ENCODE measurements at places on chromosomes 13 and 19.

DNA sequence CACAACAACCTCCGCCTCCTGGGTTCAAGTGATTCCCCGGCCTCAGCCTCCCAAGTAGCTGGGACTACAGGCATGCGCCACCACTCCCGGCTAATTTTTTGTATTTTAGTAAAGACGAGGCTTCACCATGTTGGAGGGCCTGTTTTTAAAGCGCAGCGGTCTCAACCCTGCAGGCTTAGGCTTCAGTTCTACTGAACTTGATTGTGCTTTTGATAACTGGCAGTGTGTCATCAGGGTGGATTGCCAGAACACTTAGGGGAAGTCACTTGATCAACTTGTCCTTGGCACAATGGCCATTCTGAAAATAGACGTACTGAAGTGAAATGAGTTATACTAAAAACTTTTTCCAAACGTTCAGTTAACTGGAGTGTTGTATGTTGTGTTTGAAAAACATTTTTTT lies 472.2 kb downstream of the KLF5 start:
- no peak for DNase-seq

GRCh38 chr13:37636701-37637100 lies 38.1 kb upstream of the POSTN start:
- no peak for DNase-seq

GRCh38 chr13:110409581-110409992 lies 102.5 kb downstream of the COL4A2 start:
- no peak for DNase-seq

DNA sequence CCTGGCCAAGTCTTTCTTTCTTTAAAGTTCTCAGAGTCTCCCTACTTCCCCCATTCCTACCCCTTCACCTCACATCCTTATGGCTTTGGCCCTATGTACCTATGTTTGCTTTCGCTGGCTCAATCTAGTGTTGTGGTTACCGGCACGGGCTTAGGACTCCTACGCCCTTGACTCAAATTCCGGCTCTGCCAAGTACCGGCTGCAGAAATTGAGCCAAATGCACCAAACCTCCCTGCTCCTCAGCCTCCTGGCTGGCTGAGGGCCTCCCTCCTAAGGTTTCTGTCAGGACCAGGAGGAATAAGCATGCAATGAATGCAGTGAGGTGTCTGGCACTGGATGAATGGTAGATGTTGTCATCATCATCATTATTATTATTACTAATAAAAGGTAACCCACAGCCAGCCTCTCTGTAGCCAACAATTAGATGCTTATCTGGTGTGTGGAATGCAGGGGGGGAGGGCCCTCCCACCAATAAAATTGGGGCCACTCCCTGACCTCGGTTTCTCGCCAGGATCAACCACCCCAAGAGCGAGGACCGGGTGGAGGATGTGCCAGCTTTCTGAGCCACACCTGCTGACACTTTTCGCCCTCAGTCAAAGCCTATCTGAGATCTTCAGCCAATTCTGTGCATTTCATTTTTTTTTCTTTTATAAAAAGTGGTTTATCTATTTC lies 20.7 kb downstream of the KLK5 start:
- DNase-seq = no peak

GRCh38 chr13:97339988-97340749 lies 93.8 kb upstream of the RAP2A start:
- DNase-seq = no peak

DNA sequence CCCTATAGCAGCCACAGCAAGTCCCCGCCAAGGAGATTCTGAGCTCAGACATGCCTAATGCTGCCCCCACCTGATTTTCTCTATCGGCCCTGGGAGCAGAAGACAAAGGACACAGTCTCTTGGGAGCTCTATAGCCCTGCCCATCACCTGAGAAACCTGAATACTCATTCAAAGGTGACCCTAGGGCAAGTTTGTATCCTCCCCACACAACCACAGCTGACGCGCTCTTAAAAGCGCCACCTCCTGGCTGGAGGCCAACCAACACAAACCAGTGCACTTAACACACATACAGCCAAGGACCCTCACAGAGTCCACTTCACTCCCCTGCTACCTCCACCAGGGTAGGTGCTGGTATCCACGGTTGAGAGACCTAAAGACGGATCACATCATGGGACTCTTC lies 8.8 kb upstream of the IGFL4 start:
- no peak for DNase-seq

GRCh38 chr13:109672545-109672944 lies 113.8 kb downstream of the IRS2 start:
- DNase-seq = no peak

DNA sequence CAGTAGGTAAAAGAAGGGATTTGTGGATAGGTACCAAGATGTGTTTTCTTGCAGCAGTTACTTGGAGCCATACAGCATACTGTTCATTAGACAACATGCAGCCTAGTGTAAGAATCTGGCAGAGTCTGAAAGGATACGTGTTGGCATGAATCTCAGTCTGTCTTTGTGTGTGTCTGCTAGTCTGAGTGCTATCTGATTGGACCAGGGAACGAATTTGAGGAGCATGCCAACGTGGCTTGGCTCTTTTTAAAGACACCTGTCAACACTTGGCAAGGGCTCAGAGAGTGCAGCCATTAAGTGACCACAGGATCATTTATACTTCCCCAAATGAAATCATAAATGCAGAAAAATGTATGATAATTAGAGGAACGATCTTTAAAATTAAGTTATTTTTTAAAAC lies 27.6 kb upstream of the ATXN8OS start:
- no peak for DNase-seq

DNA sequence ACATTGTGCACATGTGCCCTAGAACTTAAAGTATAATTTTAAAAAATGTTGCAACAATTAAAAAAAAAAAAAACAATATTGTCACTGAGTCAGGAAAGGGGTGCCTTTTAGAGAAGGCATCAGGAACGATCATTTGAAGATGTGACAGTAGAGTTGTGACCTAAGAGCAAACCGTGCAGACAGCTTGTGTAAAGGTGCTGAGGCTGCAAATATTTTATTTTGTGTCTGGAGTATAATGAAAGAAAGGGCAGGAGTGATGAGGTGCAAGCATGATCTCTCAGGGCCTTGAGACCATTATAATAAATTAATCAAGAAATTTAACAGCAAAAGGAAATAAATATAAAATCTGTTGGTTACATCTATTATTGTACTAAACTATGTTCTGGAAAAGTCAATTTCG lies 1219.7 kb downstream of the OLFM4 start:
- DNase-seq = no peak

- DNase-seq = no peak
These were observed 45.8 kb upstream of the RGCC start for GRCh38 chr13:41411522-41411921.

- DNase-seq = no peak
These were observed 16.9 kb upstream of the GPR18 start for GRCh38 chr13:99275093-99275469.

DNA sequence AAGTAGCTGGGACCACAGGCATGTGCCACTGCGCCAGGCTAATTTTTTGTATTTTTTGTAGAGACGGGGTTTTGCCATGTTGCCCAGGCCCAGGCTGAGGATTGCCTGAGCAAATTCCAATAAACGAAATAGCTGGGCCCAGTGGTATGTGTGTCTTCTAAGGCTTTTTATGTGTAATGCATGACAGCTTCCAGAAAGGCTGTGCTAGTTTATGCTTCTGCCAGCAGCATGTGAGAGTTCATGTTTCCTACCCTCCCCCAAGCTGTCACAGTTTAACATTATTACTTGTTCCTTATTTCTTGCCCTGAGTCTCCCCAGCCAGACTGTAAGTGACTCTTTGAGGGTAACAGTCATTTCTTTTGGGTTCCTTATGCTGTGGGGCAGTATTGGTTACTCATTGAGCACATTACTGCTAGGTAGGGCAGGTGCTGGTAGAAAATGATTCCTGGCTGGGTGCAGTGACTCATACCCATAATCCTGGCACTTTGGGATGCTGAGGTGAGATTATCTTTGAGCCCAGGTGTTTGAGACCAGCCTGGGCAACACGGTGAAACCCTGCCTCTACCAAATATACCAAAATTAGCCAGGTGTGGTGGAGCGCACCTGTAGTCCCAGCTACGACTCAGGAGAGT lies 13.6 kb downstream of the GPATCH1 start:
- no peak for DNase-seq

GRCh38 chr13:110301606-110302553 lies 5.1 kb downstream of the COL4A1 start:
- DNase-seq = no peak

Measured in activated T-cell treated with anti-CD3 and anti-CD28 coated beads for 48 hours (primary cell).